ENCODE measurements at places on chromosomes 7 and 10.

DNA sequence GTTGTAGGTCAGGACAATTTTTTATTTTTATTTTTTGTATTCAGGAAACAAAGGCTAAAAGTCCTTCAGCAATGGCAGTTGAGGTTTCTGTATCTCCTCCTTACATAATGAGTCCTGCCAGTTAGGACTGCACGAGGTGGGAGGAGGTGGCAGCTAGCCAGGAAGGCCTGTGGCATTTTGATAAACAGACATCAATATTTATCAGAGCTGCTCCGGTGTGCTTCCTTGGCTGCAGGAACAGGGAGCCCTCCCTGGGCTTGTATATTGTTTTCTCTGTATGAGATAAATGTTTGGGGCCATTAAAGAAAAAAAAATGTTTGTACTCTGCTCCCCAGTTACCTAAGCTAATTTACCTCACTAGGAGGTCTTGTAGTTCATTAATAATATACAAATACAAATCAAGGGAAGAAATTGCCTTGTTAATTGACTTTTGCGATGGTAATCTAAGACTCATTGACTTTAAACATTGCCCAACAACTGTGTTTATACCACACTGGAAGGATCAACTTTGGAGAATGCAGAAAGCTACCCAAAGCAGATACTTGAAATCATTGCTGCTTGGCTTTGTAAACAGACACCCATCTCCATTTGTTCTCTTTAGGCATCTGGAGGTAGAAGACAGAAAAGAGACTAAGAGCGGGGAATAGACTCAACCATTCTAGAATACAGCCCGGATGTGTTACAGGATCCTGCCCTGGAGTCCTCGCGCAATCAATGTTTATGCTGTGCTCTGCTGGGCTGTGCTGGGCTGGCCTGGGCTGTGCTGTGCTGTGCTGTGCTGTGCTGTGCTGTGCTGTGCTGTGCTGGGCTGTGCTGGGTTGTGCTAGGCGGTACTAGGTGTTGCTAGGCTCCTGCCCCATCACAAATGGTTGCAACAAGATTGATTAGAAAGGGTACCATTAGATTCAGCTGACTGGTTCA is 36.5 kb upstream of the PDZD8 start:
- DNase-seq = no peak

GRCh38 chr7:133904776-133905175 is 222.4 kb upstream of the LRGUK start:
- DNase-seq = no peak

- no peak for DNase-seq
Observed at GRCh38 chr10:60463746-60464145, 74.1 kb upstream of the ANK3 start.

DNA sequence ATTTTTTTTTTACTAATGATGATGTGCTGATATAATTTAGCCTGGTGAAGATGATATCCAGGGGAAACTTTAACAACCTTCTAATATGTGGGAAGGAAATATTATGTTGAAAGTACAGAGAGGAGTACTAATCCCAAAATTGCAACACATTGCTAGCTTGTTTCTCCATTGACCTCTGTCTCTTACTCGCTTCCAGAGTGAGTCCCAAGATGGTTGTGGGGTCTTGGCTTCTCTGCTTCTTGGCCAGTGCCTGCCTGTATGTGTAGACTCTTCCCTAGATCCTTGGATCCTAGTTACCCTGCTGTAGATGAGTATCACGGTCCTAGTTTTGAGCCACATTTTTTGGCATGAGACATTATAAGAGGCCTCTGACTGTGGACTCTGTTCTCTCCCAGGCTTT is 17.5 kb downstream of the BMPER start:
- DNase-seq = no peak

DNA sequence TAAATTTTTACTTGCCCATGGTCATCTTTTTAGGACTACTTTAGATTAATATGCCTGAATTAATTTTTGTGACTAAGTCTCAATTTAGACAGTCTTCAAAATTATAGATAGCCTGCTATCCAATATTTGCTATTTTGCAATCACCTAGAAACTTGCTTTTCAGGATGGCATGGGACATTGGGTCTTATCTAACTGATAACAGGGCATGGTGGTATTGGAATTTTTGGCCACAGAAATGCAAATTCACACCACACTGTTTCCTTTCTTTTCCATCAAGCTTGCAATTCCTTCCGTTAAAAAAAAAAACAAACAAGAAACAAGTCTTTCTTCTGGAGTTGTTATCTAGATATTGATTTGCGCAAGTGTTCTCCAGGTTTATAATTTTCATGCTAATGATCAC is 8.8 kb downstream of the ARL5B start:
- no peak for DNase-seq

GRCh38 chr10:86393362-86393761 is 26.8 kb upstream of the GRID1 start:
- DNase-seq = no peak

DNA sequence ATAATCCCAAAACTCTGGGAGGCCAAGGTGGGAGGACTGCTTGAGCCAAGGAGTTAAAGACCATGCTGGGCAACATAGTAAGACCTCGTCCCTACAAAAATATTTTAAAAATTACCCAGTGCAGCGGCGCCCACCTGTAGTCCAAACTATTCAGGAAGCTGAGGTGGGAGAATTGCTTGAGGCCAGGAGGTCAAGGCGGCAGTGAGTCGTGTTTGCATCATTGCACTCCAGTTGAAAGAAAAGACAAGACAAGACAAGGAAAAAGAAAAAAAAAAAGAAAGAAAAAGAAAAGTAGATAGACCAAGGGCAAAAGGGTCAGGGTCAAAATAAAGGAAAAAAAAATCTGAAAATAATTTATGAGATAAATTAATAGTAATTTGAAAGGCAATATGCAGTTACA is 5.8 kb downstream of the ANXA7 start:
- no peak for DNase-seq

DNA sequence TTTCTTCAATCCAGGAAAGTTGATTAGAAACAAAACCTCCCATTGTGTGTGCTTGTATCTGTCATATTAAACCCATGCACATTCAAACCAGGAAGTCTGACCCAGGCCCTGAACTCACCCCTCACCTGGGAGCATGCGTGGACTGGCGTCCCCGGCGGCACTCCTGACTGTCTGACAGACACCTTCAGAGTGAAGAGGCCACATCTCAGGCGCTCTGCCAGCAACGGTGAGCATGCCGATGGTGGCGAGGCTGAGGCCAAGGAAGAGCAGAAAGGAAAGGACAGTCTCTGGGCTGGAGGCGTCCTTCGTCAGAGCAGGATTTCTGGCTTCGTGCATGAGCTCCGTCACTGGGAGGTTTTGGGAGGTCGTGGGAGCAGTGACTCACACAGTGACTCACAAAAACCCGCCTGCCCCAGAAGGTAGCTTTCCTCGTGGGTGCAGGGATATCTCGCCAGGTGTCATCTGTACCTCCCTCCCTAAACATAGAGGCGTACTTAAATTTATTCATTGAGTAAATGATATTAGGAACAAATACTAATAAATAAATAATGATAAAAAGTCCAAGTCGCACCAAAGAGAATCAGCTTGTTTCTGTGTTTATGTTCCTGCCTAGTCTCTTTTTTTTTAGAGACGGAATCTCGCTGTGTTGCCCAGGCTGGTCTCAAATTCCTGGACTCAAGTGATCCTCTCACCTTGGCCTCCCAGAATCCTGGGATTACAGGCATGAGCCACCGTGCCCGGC is 13.5 kb downstream of the IQCE start:
- peak; percentile 45 for DNase-seq

DNA sequence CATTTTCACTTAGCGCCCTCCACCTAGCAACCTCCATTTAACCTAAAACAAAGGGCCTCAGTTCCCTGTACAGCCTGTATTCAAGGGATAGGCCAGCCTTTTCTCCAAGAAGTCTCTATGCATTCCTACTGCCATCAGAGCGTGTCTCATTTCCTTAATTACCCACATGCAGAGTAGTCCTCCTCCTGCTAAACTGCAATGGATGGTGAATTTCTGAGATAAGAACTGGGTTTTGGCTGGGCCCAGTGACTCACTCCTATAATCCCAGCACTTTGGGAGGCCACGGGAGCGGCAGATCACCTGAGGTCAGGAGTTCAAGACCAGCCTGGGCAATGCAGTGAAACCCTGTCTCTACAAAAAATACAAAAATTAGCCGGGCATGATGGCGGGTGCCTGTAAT is 71.1 kb upstream of the GPR158 start:
- no peak for DNase-seq

DNA sequence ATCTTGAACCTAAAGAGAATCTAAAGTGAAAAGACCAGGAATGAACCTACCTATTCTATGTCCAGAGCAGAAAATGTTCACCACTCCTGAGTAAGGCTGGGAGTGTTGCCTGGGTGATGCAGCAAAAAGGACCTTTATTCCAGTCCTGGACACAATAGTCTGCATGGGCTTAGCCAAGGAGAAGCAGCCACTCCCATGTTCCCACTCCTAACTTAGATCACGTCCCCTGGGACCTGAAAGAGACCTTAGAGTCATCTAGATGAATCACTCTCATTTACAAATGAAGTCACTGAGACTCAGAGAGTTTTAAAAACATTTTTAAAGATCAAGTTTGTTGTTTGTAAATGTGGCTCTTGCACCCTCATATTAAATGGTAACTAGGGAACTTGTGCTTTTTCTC is 763.4 kb downstream of the KCNMA1 start:
- DNase-seq = no peak

DNA sequence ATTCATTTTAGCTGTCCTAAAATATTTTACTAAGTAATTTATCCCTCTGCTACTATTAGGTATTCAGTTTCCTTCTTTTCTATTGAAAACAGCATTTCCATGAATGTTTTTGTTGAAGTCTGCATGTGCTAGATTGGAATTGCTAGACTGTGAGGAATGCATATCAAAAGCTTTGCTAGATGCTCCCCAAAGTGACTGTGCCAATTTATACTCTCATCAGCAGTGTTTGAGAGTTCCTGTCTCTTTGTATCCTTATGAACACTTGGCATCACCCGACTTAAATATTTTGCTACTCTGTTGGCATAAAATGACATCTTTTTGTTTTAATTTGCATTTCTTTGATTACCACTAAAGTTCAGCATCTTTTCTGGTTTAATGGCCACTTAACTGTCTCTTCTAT is 45.0 kb upstream of the PRR15 start:
- DNase-seq = no peak

DNA sequence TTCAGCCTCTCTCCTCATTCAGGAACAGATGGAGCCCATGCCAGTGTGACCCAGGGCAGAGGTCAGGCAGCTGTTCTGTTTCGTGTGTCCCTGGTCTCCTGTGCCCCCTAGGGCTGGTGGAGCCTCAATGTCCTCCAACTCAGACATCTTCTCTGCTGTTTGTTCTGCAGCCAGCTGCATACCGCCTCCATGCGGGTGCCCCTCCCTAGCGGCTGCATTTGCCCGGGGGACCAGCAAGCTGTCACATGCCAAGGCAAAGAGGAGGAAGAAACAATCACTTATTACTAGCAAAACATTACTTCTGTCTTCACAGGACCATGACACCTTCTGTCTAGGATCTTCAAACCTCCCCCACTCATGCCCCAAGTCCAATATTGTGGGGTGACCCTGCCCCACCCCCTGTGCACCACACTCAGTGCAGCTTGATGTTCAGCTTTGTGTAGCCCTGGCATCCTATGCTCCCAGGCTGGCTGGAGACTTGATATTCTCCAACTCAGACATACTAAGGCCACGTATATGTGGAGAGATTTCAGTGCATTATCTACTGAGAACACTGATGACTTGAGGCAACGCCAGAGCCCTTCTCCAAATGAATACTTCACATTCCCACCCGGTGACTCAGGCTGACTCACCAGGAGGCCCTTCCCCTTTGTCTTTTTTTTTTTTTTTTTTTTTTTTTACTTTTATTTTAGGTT is 188.9 kb downstream of the SKIDA1 start:
- DNase-seq = no peak

DNA sequence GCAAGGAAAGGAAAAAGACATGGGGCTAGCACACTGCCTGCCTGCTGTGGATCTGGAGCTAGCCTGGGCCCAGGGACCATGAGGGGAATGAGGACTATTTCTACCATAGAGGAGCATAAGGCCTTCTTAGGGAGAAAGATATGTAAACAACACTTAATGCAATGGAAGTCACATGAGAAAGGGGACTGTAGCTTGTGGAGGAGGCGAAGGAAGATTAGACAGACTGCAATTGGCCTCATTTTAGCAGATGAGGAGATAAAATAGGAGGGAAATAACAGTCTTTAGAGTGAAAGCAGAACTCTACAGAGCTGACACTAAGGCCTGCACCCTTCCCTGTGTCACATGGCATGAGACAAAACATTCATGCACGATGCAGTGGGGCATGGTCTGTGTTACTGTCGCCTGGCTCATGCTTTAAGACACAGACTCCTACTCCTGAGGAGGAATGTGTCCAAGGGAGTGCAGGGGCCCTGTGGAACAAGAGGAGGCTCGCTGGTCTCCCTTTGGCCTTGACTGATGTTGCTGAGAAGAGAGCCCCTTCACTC is 829.3 kb upstream of the IGFBP3 start:
- no peak for DNase-seq

DNA sequence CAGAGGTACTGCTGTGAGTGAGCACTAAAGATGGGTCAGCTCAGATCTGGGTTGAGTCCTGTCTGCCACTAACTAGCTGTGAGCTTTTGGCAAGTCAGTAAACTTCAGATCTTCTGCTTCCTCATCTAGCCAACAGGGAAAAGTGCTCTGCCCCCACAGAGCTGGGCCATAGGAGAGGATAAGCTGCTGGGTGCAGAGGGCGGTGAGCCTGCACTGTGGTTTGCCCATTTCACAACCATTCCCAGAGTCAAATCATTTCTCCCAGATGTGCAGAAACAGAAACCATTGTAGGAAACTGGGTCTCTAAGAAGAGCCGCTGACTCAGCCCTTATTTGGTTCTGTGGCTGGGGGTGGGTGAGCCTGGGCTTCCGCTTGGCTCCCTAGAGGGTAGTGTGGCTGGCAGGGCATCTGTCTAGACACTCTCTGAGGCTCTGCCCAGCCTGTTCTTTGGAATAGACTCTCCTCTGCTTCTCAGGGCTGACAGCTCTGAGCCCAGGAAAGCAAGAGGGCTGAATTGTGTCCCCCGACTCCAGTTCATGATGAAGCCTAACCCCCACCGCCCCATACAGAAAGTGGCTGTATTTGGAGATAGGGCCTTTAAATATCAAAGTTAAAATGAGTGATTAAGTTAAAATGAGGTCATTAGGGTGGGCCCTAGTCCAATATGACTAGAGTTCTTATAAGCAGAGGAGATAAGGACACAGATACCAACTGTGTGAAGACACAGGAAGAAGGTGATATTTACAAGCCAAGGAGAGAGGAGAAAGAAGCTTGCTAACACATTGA is 29.5 kb upstream of the ARHGAP22 start:
- no peak for DNase-seq

- DNase-seq = no peak
Observed at GRCh38 chr10:105963334-105963884, 1201.1 kb downstream of the SORCS1 start.

- no peak for DNase-seq
Observed at GRCh38 chr7:127536741-127537140, 48.7 kb downstream of the GCC1 start.

DNA sequence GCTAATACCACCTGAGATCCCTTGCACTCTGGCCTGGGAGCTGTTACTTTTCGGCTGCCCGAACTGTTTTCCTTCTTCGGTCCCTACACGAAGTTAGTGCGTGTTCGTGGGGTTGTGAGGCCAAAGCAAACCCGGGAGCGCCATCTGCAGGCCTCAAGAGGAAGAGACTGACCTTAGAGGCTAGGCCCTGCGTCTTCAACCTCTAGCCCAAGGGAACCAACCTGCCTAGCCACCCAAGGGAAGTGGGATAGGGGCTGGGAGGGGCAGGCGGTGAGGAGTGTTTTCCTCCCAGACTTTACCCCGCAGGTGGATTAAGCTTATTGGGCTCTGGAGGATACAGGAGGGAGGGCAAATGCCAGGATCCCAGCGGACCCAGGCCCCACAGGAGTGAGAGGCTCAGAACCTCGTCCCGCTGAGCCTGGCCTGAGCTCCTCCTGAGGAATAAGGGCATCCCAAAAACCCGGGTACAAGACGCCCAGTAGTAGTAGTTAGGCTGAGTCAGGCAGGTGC is 1.7 kb upstream of the PAX2 start:
- peak; percentile 32 for DNase-seq

Data from stimulated activated CD4-positive, alpha-beta T cell treated with anti-CD3 and anti-CD28 coated beads, Interleukin-4, amount 100 ng/mL, for 4 hours (primary cell).